AG10803 (cell line): ENCODE measurements at places on chromosomes 11 and 22.

DNA sequence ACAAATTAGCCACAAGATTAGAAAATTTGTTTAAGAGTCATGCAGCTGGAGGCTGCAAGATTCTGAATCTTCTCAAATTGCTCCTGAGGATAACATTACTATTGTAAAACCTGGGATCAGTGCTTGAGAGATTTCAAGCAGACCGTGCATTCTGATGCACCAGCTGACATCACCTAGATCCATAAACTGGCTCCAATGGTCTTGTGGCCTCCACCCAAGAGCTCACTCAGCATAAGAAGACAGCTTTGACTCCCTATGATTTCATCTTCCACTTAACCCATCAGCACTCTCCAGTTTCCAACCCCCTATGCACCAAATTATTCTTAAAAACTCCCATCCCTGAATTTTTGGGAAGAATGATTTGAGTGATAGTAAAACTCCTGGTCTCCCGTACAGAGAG lies 1007.9 kb upstream of the TENM4 start:
- no peak for DNase-seq

GRCh38 chr11:116454951-116455350 lies 317.8 kb downstream of the BUD13 start:
- no peak for DNase-seq

- no peak for DNase-seq
Measured at GRCh38 chr11:126654886-126655806, 299.7 kb downstream of the ST3GAL4 start.

- DNase-seq = no peak
Measured at GRCh38 chr11:75812542-75813040, 2.4 kb upstream of the UVRAG start.

DNA sequence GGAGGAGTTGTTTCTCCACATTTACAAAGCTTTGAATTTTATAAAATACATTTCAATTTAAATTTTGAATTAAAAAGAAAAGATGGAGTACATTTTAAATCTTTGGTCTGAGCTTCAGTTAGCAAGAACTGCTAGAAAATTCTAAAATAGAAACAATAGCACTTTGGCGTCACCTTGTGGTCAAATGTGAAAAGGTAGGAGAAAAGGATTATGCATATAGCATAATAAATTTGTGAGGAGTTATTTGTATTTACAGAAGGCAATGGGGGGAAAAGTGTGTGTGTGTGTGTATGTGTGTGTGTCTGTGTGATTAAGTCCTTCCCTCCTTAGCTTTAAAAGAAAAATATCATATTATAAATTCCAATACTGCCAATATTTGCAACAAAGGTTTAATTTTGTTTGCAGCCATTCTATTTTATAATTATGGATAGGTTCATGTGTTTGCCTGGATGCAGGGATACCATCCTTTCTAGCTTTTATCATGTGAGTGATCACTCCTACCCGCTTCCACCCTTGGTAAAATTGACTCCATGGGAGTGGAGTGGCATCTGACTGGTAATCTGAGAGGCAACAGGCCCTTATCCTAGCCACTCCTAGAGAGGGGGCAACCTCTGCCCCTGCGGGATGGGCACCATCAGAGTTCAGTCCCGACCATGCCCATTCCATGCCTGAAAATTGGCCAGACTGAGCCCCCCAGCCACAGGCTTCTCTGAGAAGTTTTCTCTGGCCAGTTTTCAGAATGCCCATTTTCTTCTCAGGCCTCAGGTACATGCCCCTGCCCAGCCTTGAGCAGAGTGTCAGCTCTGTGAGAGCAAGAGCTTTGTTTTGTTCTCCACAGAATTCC lies 13.6 kb upstream of the LGR4 start:
- peak; percentile 58 for DNase-seq

DNA sequence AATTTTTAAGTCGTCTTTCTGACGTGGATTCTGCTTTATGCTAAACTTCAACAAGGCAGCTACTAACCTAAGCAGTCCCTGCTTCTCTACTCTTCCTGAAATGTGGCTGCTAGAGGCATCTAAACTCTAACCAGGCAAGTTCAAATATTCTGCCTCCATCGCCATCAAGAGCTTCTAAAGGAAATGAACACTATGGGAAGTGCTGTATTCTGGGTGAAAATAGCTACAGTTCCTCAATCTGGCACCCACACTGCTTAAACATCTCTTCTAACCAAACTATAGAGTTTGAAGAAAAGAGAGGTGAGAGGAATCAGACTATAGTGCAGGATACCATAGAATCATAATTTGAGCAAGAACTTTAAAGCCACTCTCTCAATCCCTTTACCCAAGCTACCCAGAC lies 6.3 kb downstream of the NRIP3 start:
- DNase-seq = no peak

DNA sequence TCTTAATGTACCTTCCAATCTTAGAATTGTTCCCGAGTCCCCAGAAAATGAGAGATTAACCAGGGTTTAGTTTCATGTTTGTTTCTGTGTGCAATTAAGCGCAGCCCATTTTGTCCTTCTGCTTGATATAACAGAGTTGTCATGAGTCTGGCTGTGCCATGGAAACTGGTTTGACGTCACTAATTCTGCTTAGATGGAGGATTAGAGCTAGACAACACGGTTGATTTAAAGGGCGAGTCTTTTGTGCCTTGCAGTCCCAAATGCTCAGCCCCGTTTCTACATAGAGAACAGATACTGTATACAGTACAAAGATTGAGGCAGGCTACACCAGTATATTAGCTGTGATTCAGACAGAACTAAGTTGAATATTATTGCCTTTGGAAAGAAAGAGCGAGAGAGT lies 45.5 kb upstream of the ALKBH3 start:
- no peak for DNase-seq
